ENCODE measurements at places on chromosomes 11 and 22.

- no peak for DNase-seq
Measured at GRCh38 chr11:6692128-6692527, 9.0 kb upstream of the MRPL17 start.

- DNase-seq: no peak
Measured at GRCh38 chr22:45756558-45756957, 84.9 kb downstream of the ATXN10 start.

DNA sequence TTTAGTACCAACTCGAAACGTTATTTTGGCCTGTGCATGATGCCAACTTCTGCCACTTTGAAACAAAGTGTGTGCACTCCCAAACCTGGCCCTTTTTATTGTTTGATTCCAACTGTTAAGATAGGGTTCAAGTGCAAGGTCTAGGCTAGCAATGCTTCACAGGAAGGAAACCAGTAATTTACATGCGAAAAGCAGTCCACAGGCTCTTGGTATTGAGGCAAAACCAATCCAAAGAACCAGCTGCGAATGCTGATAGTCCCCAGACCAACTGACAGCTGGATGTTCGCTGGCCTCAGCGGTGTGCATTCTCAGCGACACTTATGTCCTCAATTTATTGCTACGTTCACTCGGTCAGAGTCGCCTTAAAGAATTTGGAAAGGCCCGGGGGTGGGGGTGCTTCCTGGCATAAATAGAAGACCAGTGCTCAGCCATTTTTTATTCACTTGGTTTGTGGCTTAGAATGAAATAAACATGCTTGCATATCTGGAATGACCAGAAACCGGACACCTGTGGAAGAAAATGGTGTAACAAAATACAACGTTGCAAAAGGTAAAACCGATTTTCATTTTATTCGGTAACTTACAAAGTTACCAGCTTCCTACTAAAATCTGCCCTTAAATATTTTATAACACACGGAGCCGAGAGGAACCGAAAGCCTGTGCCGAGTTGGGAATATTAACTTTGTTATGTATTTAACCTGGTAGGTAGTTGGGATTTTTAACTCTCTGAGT is 1.6 kb downstream of the CPT1A start:
- no peak for DNase-seq

- DNase-seq: no peak
Measured at GRCh38 chr11:32044158-32044863, 46.6 kb upstream of the RCN1 start.

DNA sequence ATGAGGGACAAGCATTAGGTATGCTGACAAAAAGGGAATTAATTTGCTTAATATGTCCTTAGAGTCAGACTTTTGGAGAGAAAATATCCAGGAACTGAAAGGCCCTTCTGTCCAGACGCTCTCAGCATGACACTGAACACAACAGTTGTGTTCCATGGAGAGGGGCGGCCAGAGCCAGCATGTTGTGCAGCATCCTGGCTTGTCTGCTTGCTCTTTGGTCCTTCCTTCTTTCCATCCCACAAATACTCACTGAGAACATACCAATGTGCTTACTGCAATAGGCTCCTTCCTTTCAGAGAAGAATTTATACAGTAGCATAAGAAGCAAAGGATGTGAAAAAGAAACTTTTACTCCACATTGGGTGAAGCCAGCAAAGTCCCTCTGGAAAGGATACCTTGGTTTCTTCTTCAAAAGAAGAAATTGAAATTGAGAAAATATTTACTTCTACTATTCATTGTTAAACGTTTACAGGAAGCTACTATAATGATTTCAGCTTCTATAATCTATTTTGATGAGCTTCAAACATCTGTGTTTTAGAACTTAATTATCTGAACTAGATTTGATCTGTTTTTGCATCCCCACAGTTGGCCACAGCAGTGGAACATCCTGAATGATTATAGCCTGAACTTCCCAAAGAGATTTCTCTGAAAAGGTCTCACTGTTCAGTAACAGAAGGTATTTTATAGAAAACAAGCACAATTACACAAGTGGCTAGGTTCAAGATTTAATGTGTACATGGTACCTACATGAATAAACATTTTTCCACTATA is 304.1 kb upstream of the PITPNB start:
- DNase-seq: no peak

- DNase-seq: no peak
Measured at GRCh38 chr11:134512571-134513538, 100.8 kb upstream of the B3GAT1 start.

GRCh38 chr22:40289991-40290459 is 56.3 kb upstream of the ADSL start:
- no peak for DNase-seq

All from NCI-H82 (cell line).